Femur (tissue), 1 donor: ENCODE measurements at places on chromosomes 12 and 14.
A peak's percentile ranks its signal among the peaks of the same experiment; 100 is the strongest.

DNA sequence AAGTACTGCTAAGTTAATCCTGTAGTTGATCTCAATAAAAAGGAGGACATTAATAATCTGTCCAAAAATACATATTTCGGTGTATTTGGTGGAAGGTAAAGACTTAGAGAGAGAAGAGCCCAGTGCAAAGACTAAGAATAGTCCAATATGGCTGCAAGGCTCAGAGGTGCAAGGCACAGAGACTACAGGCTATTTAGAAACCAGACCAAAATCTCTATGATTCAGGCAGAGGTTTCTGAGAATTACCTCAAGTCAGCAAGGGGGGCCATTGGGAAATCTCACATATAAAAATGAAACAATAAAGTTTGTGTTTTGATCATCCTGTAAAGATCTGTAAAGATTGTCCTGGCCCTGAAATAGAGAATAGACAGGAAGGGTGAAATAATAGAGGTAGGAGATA is 1173.0 kb downstream of the VRK1 start:
- DNase-seq = no peak

DNA sequence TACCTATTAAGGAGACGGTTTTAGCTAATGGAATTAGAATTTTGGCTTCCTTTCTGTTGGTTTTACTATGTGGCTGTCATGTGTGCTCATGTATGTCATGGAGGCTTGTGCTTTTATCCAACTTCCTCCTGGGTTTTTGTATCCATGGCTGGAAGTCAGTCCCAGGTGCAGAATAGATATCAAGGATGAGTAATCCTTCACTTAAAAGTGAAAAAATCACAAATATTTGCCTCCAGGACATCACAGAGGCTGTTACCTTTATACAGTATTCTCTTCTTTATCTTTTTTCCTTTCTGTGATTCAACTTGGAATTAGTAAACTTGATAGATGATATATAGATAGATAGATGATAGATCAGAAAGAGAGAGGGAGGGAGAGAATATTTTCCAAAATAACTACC is 706.8 kb downstream of the GALC start:
- DNase-seq = no peak

DNA sequence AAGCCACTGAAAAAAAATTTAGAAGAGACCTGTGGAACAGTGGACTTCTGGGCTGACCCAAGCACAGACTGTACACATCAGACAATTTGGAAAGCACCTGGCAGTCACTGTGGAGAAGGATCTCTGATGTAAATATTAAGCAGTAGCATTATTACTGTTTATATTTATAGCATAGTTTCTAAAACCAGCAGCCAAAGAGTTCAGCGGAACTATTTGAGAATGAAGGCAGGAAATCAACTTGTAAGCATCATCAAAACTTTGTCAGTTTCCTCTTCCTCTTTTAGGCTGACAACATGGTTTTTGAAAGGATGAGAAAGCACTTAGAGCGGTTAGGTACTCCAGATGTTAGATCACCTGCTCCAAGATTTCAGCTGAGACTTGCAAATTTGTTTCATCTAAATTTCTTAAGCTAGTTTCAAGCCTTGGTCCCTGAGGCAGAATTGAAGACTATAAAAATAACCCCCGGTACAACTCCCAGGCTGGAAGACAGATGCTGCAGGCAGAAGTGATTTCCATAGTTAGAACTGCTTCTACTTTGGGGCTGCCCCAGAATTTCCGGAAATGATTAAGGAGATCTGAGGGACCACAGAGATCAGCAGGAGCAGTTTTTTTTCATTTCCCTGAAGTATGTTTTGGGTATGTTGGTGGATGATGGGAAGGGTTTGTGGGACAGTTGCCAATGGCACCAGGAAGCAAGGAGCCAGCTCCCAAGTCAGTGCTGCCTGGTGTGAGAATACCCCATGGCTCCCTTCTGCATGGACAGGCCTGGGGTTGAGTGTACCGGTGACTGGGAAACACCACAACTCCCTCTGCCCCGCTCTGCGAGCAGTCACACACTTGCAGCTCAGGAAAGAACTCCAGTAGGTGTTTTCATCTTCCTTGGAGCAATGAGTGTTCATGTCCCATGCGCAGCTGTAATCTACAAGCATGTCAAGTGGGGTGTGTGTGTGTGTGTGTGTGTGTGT is 354.5 kb downstream of the NUAK1 start:
- no peak for DNase-seq

- DNase-seq = no peak
Observed at GRCh38 chr12:72390146-72390545, 118.0 kb downstream of the TRHDE start.

DNA sequence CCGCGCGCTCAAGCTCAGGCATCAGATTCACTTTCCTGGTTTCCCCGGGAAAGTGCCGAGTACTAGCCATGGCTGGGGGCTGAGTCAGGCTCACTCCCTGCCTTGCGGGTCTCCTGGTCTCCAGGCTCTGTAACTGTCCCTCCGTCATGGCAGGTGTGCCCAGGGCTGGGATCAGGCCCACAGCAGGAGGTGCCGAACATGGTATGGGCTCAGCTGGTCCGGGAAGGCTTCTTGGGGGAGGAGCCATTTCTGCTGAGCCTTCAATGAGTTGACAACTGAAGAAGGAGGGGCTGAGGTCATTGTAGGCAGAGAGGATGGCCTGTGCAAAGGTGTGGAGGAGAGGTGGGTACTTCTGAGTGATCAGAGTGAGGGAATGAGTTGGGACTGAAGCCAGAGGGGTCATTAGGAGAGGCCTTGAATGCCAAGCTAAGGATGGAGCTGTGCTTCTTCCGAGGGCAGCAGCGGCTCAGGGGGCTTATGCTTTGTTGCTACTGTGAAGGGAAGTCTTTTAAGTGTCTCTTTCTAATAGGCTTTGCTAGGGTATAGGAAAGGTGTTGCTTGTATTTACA is 769 bp downstream of the EXOC3L4 start:
- DNase-seq = no peak

- no peak for DNase-seq
Observed at GRCh38 chr14:96145116-96145864, 59.3 kb upstream of the BDKRB2 start.

DNA sequence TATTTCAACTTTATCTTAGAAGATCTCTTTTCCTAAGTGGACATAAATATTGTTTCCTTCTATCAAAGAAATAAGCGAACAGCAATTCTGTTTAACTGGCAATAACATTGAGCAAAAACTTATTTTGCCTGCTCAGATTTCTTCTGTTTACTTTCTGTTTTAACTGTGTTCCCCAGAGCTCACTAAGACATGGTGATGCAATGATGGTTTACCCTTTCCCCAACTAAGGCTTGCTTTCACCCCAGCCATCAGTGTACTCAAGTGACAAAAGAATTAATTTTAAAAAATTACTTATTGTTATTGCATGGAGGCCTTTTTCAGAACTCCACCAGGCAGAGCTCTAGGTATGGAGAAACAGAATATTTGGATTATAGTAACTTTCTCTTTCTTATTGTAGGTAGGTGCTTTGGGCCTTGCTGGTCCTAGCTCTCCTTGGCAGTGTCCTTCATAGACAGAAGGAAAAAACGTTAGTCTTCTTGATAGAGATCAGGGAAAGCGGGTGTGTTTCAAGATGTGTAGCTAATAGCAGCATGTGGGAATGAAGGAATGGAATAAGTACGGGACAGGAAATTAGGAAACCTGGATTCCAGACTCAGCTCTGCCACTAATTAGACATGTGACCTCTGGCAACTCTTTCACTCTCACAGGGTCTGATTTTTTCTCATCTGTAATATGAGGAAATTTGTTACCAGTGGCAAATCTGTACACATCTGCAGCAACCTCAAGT is 14.6 kb upstream of the DDHD1 start:
- no peak for DNase-seq

DNA sequence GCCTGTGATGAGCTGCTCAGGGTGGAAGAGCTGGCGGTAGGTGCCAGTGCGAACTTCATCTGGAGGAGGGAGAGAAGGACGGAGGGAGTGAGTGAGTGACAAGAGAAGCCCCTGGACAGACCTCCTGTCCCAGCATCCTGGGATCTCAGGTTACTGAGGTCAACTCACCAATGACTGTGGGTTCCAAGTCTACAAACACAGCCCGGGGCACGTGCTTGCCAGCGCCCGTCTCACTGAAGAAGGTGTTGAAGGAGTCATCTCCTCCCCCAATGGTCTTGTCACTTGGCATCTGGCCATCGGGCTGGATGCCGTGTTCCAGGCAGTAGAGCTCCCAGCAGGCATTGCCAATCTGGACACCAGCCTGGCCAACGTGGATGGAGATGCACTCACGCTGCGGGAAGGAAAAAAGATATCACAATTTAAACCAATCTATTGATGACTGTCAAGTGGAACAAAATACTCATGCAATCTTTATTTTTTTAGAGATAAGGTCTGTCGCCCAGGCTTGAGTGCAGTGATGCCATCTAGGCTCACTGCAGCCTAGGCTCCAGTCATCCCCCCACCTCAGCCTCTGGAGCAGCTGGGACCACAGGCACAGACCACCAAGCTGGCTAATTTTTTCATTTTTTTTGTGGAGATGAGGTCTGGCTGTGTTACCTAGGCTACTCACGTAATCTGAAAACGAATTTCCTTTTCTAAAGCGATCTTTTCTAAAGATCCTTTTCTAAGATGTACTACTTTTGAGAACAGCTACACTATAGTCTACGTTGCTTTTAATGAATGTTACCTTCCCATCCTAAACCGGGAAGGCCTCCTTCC is 1.7 kb downstream of the TUBA1B start:
- no peak for DNase-seq

GRCh38 chr14:94450722-94451090 is 1.9 kb downstream of the SERPINA11 start:
- DNase-seq = no peak

- DNase-seq = no peak
Observed at GRCh38 chr12:38911611-38912010, 6.2 kb upstream of the CPNE8 start.

- DNase-seq = no peak
Observed at GRCh38 chr12:53867216-53868012, 71.2 kb upstream of the HOXC13 start.

DNA sequence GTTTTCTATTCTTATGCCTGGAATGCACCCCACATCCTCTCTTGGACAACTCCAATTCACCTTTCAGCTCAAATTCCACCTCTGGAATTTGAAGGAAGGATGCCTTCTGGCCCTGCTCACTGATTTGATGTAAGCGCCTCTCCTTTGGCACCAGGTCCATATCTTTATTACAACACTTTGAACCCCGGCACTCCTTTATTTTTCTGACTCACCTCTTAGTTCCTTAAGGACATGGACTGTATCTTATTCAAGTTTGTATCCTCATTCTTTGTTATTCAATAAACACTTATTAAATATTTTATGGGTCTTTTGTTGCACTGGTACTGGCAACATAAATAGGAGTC is 3.1 kb downstream of the GALC start:
- DNase-seq = no peak

DNA sequence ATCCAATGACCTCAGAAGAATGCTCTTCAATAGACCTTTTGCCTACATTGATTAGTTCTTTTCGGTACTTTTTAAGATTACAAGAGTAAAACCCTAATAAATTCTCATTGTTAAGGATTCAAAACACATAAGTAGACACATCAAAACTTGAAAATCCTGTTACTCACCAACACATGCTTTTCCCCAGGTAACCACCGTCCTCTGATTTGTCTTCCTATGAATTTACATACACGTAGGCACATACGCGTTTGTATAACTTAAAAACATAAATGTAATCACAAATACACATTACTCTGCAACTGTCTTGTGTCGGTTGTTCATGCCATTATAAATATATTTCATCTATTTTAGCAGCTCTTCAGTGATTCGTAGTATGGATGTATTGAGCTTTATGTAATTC is 910 bp upstream of the WASHC4 start:
- no peak for DNase-seq

DNA sequence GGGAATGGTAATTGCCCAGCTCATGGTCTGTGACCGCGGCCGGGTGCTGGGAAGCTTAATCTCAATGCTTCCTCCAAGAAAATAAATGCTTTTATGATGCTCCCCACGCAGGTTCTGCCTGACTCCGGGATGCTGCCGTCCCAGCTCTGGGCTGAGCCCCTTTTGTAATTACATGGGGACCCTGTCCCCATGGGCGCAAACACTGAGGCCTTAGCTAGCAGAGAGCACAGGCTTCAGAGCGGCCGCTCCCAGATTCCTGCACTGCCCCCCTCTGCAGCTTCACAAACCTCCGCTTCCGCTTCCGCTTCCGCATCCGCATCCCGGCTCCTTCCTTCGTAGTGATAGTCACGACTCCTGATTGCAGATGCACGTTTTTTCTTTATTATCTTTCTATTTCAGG is 129.5 kb downstream of the KIF26A start:
- peak; percentile 37 for DNase-seq

- DNase-seq = no peak
Observed at GRCh38 chr14:41634286-41634685, 27.6 kb downstream of the LRFN5 start.

- DNase-seq = no peak
Observed at GRCh38 chr12:94534774-94535509, 75.3 kb upstream of the CEP83 start.

GRCh38 chr14:30180219-30180618 is 252.6 kb upstream of the PRKD1 start:
- no peak for DNase-seq

DNA sequence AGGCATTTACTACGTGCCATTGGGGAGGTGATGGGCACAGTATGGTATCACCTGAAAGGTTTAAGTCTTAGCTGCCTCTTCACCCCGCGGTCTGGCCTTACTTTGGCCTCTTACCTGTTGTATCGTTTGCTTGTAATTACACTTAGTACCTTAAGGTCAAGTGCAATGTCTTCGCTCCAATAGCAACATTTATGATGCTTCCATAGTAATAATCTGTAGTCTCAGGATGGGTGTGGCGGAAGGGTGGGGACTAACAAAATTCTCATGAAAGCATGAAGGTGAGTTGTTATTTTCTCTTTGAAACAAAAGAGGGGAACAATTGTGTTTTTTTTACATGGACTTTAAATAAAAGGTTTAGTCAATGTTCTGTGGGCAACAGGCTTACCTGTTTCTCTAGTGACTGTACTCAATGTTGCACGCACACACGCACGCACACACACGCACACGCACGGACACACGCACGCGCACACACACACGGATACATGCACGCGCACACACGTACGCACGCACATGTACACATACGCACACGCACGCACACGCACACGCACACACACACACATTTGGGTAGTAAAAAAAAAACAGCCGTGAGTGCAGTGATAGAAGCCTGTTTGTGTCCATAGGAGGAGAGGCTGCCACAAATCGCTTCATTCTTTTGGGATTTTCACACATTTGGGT is 91.4 kb downstream of the DNAH10 start:
- no peak for DNase-seq

GRCh38 chr14:20662968-20663732 is 21.2 kb upstream of the RNASE4 start:
- peak; percentile 60 for DNase-seq

GRCh38 chr12:58927120-58927519 is 6.8 kb upstream of the LRIG3 start:
- DNase-seq = no peak

- DNase-seq = no peak
Observed at GRCh38 chr14:32080001-32080510, 3.0 kb downstream of the ARHGAP5 start.

DNA sequence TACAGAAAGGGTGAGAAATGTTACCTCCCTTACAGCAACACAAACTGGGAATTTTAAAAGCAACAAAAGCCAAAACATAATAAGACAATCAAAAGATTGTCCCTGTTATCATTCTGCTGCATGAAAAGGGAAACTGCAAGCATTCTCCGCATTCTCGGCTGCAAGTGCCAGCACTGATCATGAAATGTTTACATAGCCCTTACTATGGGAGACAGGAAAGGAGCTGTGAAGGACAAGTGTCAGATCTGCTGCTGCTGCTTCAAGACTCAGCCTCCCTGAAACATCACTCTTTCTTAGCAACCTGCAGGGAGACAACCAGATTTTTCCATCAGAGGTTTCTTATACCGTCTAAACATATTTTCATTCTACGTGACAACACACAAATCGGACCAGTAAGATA is 20.1 kb downstream of the DENND5B start:
- DNase-seq = no peak

- DNase-seq = no peak
Observed at GRCh38 chr14:68958553-68958952, 20.5 kb downstream of the ACTN1 start.
